Kidney tubule cell (primary cell): ENCODE measurements at places on chromosomes 6 and 20.

- no peak for DNase-seq
Observed at GRCh38 chr6:108195209-108195608, 29.4 kb downstream of the NR2E1 start.

DNA sequence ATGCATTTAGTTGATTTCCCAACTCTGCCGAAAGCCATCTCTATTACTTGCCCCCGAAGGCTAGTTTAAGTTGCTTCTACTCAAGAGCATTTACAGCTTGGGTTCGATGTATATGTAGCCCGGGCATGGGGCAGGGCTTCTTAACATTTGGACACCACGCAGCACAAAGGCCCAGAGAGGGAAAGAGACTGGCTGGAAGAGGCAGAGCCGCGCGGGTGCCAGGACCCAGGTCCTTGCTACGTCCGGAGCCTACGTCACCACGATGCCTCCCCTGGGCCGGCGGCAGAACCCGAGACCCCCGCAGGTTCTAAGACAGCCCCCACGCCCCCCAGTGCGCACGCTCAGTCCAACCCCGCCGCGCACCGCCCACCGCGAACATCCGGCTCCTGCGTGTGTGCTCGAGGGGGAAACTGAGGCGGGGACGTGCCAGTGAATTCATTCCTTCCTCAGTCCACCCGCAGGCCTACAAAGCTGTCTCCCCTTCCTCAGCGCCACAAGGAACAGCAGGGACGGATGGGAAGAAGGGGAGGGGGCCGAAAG is 367 bp upstream of the PCIF1 start:
- peak; percentile 42 for DNase-seq

DNA sequence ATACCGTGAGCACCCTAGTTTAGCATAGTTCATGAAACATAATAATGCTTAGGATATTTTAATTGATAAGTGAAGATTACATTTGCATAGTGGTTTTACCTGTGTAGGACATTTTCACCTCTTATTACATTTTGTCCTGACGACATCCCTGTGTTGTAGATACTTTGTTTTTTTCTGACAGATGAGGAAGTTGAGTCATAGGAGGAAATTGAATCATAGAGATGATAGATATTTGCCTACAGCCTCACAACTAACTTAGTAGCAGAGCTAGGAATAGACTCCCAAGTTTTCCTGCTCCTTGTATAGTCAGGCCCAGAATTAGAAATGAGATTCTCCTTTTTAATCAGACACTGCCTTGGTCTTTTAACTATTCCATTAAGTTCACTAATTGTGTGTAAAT is 100.5 kb upstream of the SUPT3H start:
- DNase-seq, result peak; percentile 89

- DNase-seq, result peak; percentile 21
Observed at GRCh38 chr20:46343348-46343974, 35.2 kb upstream of the CDH22 start.

- DNase-seq, result peak; percentile 77
Observed at GRCh38 chr20:9068233-9068801, 570 bp upstream of the PLCB4 start.

- no peak for DNase-seq
Observed at GRCh38 chr6:41572613-41573012, 26.4 kb downstream of the FOXP4 start.

DNA sequence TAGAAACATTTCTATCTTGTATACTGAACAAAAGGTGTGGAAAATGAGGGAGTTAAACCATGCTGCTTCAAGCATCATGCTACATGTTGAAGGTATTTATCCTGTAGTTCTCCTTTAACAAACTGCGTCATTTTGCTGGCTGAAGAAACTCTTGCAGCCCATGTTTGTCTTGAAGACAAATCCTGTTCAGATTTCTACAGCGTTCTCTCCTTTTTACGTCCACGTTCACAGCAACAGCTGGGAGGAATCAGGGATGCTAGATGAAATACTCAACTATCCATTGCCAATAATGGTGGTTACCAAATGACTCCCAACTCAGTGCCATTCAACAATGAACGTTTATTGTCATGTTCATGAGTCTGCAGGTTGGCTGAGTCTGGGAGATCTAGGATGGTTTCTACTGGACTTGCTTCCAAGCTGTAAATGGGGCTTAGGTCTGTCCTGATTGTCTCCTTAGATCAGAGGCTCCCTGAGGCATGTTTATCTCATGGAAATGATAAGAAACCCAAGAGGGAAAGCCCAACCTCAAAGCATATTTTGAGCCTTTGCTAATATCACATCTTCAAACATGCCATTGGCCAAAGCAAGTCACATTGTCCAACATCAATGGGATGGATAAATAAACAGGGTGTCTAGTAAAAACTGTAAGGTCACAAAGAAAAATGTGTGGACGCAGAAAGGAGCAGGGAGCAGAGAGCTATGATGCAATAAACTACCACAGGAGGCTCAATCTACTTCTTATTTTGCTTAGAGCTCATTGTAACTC is 2.7 kb upstream of the PLCB1 start:
- DNase-seq, result no peak

DNA sequence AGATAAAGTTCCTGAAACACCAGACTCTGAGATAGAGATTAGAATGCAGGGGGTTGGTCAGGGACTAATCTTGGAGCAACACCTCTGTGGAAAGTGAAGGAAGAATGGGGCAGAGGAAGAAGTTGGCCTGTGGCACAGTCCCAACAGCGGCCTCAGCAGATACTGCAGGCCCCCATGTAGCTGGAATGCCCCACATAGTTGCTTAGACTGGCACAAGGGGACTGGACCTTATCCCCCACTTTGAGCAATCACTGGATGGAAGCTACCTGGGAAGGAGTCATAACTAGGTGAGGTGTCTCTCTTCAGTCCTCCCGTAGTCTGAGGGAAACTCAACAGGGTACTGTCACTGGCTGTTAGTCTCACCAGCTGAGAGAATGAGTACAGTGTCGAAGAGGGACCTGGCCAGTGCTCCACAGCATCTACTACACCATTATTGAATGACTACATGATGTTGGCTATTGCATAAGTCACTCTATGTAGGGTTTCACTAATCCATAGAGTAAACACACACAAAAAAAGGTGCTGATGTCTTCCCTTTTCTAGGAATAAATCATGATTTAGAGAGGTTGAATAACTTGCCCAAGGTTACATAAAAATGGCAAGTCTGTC is 47.5 kb downstream of the ADGRG6 start:
- DNase-seq, result no peak

DNA sequence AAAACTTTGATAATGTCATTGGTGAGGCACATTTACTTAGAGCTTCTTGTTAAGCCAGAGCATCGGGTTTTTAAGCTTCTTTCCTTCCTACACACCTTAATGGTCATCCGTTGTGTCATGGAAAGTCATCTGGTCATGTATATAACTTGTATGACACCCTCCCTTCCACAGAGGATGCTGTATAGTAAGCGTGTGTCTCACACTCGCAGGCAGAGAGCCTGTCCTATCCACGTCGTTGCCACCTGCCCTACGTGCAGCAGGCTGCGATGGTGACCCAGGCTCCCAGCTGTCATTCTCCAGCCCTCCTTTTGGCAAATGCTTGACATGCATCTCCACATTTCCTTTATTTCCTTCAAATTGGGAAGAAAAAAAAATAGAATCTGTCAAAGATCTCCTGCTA is 85.6 kb downstream of the MYB start:
- no peak for DNase-seq

DNA sequence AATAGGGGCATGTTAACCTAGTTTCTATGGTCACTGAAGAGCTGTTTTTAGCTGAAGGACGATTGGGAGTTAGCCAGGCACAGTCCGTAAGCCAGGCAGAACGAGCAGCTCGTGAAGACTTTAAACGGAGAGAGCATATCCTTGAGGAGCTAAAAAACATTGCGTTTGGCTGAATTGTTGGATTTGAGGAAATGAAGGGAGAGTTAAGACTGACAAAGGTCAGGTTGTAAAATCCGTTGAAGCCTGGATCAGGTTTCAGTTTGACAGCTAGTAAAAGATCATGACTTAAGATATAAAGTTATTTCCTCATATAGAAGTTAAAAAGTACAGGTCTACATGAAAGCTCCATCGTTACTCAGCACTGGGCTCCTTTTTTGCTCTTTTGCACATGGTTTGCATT is 2.8 kb downstream of the DBNDD2 start:
- DNase-seq, result no peak

GRCh38 chr6:162943369-162943768 is 215.6 kb downstream of the PACRG start:
- DNase-seq, result no peak

GRCh38 chr20:38617011-38617829 is 15.6 kb downstream of the ARHGAP40 start:
- peak; percentile 96 for DNase-seq

GRCh38 chr6:31727717-31728671 is 1.1 kb downstream of the DDAH2 start:
- no peak for DNase-seq

DNA sequence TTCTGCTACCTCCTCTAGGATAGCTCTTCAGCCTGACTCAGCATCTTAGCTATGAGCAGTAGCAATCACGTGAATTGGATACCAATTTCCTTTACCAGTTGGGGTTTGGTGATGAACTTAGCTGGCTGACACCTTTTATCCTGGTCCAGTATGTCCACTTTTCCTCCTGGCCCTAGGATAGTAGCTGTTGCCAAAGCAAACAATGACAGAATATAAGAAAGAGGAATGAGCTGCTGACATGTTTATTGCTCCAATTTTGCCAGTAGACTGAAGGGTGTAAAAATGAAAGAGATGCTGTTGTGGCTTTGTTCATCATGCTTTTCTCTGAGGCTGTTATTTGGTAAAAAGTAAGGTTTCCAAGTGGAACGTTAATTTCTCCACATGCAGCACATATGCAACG is 168.3 kb upstream of the JAG1 start:
- DNase-seq, result no peak

DNA sequence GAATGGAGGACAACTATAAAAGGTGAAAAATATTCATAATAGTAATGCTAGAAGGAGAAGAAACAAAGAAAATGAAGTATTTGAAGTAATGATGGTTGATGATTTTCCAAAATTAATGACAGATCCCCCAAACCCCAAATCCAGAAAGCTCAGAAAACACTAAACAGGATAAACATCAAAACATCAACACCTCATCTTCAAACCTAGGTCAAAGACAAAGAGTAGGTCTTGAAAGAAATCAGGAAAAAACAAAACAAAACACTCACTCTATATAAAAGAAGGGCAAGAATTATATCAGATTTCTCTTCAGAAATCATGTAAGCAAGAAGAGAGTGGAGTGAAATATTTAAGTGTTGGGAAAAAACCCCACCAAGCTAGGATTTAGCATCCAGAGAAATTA is 38.7 kb downstream of the RANBP9 start:
- no peak for DNase-seq
